ENCODE measurements at places on chromosomes 4 and X. TPM values are rescaled to one million over a fixed set of nuclear protein-coding genes. Genes with fewer than 3 reads are reported as not detected.

- no peaks in the 10 kb centered on the region for H3K27me3 ChIP-seq
- no peak overlapping the region for H3K4me3 ChIP-seq
- DNase-seq = peak; percentile 38
These were observed 7.5 kb upstream of the SLC39A8 start for GRCh38 chr4:102352781-102353180.

GRCh38 chrX:67351411-67351810, 192.4 kb upstream of the AR start:
- DNase-seq = no peak
- no peak overlapping the region for H3K27ac ChIP-seq
- no peak overlapping the region for H3K4me3 ChIP-seq
- H3K4me1 ChIP-seq = no peaks in the 10 kb centered on the region
- H3K36me3 ChIP-seq = no peaks in the 10 kb centered on the region

DNA sequence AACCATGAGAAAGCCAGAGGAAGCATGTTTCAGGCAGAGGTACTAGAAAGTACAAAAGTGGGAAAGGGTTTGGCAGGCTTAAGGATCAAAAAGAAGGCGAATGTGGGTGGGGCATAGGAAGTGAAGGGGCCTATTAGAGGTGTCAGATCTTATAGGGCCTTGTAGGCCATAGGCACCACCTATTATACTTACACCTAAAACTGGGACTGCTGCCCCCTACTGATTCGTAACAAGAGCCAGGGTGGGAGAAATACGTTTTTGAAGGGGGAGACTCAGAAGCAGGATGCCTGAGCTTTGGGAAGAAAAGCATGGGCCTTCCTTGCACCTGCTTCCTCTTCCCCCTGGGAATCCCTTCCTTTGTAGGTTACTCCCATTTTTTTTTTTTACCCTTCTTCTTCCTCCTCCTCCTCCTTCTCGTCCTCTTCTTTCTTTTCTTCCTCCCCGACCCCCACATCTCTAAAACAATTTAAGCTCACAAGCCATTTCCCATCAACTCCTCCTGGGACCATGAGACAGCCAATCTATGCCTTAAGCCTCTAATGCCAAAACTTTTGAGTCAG, 40.7 kb upstream of the GPC3 start:
- H3K27ac ChIP-seq = peak overlapping the region; percentile 38
- no peak overlapping the region for H3K4me3 ChIP-seq
- H3K27me3 ChIP-seq = no peaks in the 10 kb centered on the region
- no peaks in the 10 kb centered on the region for H3K4me1 ChIP-seq

- H3K27me3 ChIP-seq = no peaks in the 10 kb centered on the region
- H3K4me1 ChIP-seq = peaks cover 2% of the 10 kb centered on the region
- DNase-seq = peak; percentile 83
These were observed at the start of gene UBL4A for GRCh38 chrX:154486396-154487207. Gene UBL4A, minus strand, starts transcription at chrX:154486615. Its CDS starts 31 bp downstream, at chrX:154486584.

The SCRG1 gene
- 6.1 TPM for polyA plus RNA-seq

The FRMD7 gene
- not detected for polyA plus RNA-seq

DNA sequence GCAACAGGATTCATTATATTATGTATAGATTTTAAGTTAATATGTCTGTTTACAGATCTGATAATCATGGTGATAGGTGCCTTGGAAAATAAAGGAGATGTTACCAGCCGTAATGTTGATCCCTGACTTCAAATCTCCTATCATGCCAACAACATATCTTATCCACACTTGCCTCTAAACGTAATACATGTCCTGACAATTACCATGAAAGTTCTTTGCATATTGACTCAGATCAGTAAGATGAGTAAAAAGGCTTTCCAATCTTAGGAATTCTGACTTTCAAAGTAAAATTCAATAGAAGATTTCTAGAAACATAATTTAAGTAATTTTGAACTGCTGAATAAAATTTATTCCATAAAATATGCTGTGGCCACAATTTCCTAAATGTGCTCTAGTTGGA, 513.3 kb downstream of the ANKRD50 start:
- DNase-seq = no peak
- no peak overlapping the region for H3K4me3 ChIP-seq
- peaks cover 8% of the 10 kb centered on the region for H3K4me1 ChIP-seq
- no peak overlapping the region for H3K27ac ChIP-seq

Measured in hepatocyte (in vitro differentiated cells).